ENCODE measurements at places on chromosomes 3 and 15.

GRCh38 chr3:1661839-1662238 is 436.8 kb upstream of the CNTN4 start:
- DNase-seq = no peak

- no peak for DNase-seq
Observed at GRCh38 chr3:22115581-22115980, 364.6 kb upstream of the ZNF385D start.

DNA sequence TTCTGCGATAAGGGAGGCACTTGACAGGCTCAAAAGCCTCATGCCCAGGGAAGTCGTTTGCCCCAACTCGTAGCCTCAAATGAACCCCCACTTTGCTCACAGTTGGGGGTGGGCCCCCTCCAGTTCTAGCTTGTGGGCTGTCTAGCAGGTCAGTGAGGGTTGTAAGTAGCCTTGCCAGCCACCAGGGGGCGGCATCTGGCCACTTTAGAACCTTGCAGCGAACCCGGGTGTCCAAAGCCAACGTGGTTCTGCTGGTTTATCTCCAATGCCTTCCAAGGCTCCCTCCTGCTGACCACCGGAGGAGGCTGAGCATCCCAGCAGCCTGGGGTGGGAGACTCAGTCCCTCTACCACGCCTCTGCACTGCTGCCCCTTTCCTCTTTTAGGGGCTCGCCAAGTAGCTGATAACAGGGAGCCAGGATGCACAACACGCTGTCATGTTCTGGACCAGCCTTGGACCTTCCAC is 9.2 kb upstream of the RBSN start:
- DNase-seq = peak; percentile 76

GRCh38 chr15:76391309-76391708 is 54.7 kb downstream of the ISL2 start:
- DNase-seq = no peak

DNA sequence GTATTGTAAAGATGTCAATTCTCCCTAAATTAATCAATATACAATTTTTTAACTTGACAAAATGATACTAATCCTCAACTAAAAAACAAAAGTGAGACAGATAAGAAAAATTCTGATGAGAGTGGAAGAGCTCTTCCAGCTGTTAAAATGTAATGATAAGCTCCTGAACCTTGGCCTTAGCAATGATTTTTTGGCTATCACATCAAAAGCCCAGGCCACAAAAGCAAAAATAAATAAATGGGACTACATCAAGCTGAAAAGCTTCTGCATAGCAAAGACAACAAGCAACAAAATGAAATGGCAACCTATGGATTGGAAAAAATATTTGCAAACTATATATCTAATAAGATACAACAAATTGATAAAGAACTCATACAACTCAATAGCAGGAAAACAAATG is 24.0 kb upstream of the SRPRB start:
- no peak for DNase-seq

GRCh38 chr3:137148917-137149316 is 191.1 kb downstream of the IL20RB start:
- no peak for DNase-seq

DNA sequence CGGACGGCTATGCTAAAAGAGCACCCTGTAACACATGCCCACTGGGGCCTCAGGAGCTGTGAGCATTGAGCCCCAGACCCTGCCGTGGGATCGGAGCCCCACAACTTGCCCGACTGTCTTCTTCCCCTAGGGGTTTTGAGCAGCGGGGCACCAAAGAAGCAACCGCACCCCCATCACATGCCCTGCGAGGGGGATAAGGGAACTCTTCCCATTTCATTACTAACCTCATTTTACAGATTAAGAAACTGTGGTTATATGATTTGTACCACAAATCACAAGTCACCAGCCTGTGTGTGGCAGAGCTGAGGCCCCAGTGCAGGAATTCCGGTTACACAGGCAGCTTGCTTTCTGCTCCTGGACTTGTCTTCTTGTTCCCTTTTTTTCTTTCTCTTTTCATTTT is 86.2 kb downstream of the CD47 start:
- DNase-seq = no peak

DNA sequence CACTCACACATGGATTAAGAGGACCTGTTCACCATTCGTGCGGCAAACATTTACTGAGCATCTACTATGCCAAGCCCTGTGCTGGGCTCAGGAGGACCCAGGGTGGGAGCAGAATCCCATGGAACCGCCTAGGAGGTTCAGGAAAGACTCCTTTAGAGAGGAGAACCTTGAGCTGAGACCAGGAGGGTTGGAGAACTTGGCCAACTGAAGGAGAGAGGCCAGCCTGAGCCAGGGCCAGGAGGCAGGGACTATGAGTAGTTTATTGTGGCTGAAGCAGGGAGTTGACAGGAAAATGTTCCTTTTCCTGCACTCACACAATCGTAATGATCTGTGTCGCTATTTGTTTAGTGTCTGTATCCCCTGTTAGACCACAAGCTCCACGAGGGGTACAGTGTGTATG is 71.3 kb downstream of the SLC30A4 start:
- DNase-seq = no peak

- DNase-seq = no peak
Observed at GRCh38 chr3:62248734-62249483, 124.4 kb downstream of the FEZF2 start.

GRCh38 chr3:73729969-73730440 is 105.3 kb upstream of the PDZRN3 start:
- no peak for DNase-seq

GRCh38 chr3:149167898-149168297 is 38.5 kb downstream of the HPS3 start:
- DNase-seq = no peak

DNA sequence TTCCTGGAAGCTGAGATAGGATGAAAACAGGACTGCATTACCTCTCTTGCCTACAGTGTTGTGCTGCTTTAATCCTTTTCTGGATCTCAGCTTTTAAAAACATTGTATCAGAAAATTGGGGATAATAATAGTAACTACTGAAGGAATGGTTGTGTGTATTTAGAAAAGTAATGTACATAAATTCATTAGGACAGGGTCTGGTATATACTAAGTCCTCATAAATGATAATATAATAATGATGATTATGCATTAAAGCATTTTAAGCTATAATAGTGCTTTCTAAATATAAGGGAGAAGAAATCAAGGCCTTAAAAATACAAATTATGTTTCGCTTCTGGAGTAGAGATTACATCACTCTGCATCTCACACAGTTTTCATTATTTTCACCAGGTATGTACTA is 530.1 kb downstream of the ZNF385D start:
- no peak for DNase-seq

DNA sequence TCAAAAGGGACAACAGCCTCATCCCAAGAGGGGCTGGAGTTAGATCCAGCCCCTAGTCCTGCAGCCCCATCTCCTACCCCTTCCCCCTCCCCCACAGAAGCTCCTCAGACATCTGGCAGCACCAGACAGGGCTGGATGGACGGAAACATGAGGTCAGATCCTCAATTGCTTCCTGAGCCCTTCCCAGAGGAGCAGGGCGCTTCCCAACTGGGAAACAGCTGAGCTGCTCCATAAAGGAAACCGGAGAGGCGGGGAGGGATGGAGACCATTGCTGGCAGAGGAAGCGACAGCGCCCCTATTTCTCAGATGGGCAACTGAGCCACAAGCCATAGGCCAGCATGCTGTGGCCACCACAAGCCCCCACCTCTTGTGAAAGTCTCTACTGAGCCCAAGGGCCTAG is 18.3 kb upstream of the CYP11A1 start:
- no peak for DNase-seq

DNA sequence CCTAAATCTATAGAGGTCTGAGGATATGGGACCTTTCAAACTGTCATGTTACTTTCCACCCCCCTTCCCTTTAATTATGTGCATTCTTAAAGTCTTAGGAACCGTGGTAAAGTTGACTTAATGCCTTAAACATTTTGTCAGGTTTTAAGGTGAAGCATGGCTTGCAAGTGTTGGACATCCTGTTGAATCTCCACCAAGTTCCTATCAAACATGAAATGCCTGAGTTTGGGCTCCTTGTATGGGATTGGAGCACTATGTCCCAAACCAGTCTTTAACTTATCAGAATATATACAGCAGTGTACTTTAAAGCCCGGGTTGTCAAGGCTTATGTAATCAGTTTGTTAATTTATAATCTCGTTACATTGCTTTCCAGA is 1.1 kb downstream of the SNRK start:
- no peak for DNase-seq

GRCh38 chr3:159950156-159950898 is 38.3 kb upstream of the IL12A start:
- no peak for DNase-seq

DNA sequence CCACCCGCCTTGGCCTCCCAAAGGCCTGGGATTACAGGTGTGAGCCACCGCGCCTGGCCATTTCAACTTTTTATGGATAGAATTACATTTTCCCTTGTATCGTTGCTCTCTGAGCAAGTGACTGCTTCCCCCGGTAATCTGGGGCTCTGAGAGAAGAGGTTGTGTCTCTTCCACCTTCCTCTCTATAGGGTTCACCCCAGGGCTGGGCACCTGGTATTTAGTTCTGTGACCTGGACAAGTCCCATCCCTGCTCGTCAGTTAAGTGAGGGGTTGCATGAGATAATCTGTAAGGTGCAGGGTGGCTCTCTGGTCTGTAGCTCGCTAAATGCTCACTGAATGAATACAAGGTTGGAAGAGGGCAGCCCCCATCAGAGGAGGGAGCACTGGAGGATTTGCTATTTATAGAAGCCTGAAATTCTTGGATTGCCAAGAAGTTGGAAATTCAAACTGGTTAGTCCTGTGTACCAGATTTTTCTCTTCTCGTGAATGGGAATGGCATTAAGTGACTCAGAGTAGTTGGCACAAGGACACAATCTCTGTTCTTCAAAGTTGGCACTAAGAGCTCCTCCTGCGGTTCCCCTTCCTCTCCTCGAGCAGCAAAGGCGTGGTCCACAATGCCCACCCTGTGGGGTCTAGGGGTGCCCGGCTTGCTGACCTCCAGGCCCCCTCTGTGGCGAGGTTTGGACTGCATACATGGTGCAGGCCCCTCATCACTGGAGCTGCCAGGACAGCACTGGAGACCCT is 68.1 kb upstream of the DLG1 start:
- no peak for DNase-seq

GRCh38 chr3:81887448-81887847 is 126.0 kb upstream of the GBE1 start:
- DNase-seq = no peak

GRCh38 chr3:154819491-154819890 is 260.6 kb upstream of the MME start:
- no peak for DNase-seq

DNA sequence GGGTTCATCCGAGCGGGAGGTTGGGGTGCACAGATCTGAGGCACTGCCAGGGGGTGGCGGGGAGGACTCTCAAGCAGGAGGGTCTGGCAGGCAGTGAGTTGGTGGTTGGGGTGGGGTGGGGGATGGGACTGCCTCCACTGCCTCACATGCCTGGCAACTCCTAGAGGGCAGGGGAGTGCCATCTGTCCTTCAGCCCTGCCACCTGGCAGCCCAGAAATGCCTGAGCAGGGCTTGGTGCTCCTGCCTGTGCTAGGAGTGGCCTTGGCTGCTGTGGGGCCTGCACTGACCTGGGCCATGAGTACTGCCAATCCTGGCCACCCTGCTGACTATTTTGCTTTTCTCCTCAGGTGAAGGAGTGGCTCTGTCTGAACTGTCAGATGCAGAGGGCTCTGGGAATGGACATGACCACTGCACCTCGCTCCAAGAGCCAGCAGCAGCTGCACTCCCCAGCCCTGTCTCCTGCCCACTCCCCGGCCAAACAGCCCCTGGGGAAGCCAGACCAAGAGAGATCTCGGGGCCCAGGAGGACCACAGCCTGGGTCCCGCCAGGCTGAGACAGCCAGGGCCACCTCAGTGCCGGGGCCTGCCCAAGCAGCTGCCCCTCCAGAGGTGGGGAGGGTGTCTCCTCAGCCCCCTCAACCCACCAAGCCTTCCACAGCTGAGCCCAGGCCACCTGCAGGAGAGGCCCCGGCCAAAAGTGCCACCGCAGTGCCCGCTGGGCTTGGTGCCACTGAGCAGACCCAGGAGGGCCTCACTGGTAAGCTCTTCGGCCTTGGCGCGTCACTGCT is 32.0 kb upstream of the APEH start:
- no peak for DNase-seq

GRCh38 chr3:119508172-119508845 is 10.0 kb downstream of the TIMMDC1 start:
- no peak for DNase-seq

GRCh38 chr3:50262778-50263177 is 6.2 kb upstream of the SEMA3B start:
- no peak for DNase-seq

- DNase-seq = no peak
Observed at GRCh38 chr15:90564051-90564450, 34.3 kb downstream of the CRTC3 start.

- DNase-seq = no peak
Observed at GRCh38 chr3:130820976-130821375, 72.9 kb upstream of the ATP2C1 start.

DNA sequence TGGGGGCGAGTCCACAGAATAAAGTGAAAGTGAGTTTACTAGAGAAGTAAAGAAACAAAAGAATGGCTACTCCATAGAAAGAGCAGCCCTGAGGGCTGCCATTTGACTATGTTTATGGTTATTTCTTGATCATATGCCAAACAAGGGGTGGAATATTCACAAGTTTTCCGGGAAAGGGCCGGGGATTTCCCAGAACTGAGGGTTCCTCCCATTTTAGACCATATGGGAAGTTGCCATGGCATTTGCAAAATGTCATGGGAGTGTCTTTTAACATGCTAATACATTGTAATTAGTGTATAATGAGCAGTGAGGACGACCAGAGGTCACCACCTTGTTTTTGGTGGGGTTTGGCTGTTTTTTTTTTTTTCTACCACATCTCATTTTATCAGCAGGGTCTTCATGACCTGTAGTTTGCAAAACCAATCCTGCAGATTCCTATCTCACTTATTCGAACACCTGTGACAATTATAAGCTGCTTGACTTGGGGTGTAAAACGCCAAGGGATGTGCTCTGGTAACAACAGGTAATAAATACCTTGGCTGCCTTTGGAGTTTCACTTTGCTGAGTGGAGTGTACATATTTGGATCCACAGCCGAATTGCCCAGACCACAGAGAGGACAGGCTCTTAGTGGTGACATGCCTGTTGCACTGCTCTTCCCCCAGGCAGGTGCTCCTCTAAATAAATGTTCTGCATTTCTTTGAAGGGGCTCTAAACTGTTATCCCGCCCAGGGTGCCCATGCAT is 43.6 kb downstream of the C2CD4B start:
- peak; percentile 71 for DNase-seq

DNA sequence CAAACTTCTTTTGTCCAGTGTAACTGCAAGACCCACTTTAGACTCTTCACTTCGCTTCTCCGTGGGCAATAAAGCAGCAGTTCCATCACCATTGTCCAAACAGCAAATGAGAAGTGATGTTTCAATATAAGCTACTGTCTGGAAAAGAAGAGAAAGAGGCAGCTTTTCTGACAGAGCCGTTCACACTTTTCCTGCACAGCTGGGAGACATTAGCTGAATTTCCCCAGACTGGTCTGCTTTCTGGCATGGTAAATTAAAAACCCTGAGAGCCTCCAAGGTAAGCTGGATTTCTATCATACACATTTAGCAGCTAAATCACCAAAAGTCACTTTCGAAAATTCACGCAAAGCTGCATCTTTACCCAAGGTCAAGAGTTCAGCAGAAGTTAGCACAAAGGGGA is 108.5 kb upstream of the CMC1 start:
- DNase-seq = no peak

Data from RPMI8226 (cell line).